ENCODE measurements at places on chromosomes 5 and 9.

DNA sequence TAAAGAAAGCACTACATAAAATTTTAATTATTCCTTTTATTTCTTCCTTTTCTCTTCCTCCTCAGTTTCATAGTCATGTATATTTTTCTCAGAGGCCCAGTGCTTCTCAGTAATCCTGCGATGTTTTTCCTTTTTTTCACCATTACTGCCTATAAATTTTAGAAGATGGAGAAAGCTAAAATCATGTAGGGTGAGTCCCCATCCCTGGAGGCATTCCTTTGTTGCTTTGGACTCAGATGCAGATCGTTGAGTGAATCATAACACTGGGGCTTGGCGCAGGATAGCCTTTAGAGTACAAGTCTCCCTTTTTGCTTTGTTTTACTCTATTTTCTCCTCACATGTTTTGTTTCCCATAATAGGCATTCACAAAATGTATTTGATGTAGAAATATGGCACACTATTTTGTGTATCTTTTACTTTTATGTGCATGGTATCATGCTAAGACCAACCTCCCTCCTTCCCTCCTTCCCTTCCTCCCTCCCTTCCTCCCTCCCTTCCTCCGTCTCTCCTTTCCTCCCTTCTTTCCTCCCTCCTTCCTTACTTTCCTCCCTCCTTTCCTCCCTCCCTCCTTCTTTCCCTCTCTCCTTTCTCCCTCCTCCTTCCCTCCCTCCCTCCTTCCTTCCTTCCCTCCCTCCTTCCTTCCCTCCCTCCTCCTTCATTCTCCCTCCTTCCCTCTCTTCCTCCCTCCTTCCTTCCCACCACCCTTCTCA, 72.4 kb downstream of the NUDT12 start:
- no peak for DNase-seq

GRCh38 chr9:129834489-129835127, 467 bp downstream of the C9orf78 start:
- no peak for DNase-seq

GRCh38 chr5:143338658-143339366, 64.7 kb downstream of the NR3C1 start:
- DNase-seq = no peak

DNA sequence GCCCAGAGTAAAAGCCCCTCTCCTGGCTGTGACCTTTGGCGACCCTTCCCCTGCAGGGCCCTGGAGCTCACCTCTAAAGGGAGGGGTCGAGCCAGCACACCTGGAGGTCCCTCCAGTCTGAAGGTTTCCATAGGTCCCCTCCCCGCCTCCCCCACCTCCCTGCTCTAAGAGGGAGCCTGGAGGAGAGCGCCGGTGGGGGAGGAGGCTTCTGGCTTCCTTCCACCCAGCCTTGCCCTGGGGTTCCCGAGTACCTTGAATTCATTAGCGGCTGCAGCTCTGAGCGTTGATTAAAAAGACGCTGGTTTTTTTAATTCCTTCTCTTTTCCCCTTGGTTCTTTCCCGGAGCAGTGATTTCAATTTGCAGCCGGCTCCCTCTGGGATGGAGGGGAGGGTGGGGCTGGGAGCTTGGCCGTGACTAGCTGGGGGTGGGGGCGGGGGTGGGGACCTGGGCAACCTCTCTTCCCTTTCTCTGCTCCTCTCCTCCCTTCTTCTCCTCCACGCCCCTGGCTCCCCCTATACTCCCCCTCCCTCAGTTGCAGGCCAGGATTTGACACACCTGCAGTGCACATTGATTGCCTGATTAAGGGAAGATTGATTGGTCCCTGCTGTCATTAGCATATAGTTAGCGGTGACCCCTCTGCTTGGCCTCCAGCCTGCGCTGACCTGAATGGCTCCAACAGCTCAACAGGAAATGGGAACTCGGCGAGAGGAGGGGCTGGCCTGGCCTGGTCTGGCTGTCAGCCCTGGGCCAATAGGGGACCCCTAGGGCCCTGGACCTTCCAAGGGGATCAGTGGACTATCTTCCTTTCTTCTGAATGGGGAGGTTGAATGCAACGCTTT, 67.5 kb upstream of the RAPGEF1 start:
- no peak for DNase-seq

- no peak for DNase-seq
Observed at GRCh38 chr5:10505517-10506095, 58.3 kb upstream of the ANKRD33B start.

DNA sequence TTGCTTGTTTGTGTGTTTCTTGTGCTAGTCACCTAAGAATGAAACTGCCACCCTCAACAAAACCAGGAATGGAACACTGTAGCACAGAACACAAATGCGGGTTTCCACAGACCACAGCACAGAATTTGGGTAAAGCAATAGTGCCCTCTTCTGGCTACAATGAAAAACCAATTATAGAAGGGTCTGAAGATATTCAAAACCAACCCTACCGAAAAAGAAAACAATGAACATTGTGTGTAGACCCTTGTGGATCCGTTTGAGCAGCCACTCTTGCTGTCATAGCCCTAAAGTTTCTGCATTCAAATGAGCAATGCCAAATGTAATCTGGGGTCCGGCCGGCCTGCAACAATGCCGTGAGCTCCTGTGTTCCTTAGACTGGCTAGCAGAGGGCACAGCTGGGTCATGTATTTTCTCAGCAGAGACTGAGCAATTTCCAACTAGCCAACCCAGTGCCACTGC, 8.3 kb upstream of the ENC1 start:
- DNase-seq = no peak

All from substantia nigra (tissue), 51 donors.